ENCODE measurements at places on chromosomes 5 and 9. TPM values are rescaled to one million over a fixed set of nuclear protein-coding genes. Genes with fewer than 3 reads are reported as not detected.

GRCh38 chr9:77417566-77417965 lies 230.6 kb downstream of the GNA14 start:
- DNase-seq = no peak

DNA sequence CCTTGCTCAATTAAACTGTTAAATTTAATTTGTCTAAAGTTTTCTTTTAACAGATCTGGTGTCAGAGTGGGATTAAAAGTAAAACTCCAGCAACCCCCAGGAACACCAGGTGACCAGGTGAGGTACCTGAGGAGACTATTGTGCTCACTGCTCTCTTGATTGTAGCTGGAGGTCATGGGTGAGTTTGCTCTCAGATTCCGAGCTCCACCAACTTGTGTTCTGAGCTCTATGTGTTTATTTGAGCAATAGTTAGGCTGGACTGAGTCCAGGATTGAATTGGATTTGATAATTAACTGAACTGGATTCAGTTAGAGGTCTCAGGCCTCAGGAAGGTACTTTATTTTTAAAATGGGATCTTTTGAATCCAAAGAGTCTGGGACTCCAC lies 17.9 kb upstream of the SCGB3A2 start:
- no peak for DNase-seq

DNA sequence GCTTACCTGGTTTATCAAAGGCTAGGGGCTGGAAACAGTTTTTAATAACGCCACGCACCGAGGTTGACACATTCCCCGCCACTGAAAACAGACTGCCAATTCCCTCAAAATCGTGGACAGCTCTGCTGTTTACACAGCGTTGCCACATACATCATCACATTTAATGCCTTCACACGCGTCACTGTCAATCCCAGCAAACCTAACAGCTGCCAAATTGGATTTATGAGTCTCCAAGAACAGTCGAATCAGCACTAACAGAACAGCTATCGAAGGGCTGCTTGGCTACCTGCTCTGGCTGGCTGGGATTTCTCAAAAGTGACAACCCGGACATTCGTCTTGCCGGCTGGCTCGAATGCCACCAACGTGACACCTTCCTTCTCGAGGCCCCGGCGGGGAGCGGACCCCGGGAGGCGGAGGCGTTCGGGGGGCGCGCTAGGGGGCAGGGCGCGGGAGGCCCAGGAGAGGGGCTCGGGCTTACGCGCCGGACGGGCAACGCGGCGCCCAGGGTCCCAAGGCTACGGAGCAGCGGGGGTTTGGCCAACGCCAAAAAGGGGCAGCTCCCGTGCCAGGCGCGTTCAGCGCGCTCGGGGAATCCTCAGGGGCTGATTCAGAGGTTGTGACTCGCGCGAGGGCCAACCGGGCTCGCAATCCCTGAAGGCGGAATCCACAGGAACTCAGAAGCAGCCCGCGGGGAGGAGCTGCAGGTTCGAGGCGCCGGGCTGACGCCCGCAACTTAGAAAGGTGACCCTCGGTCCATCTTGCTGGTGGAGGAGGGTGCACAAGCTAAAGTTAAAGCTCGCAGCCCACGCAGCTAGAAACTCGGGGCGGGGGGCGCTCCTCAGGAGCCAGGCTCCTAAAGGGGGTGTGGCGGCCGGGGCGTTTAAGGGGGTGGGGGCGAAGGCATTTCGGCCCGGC lies 1.2 kb downstream of the CDC14B start:
- peak; percentile 38 for DNase-seq

DNA sequence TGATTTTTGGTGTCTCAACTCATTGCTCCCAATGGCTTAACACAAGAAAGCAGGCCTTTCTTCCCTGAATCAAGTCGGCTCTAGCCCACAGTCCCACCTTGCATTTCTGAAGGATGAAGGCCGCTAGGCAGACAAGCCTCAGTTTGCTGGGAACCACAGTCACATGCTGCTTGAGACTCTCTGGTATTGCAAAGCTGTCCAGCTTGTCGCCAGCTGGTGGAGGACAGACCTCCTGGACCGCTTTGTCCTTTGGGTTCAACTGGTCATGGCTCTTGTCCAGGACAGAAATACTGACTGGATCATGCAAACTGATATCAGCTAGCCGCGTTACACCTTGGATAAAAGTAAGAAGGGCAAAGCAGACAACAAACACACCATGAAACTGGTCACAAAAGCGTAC lies 23.1 kb downstream of the DDX31 start:
- no peak for DNase-seq

Gene AGXT2
- total RNA-seq = not detected

Gene MRPL41
- 233 TPM for total RNA-seq

Gene NINJ1
- 53.7 TPM for total RNA-seq

Gene ST8SIA4
- total RNA-seq = 3.2 TPM
